ENCODE measurements at places on chromosomes 7 and 10.

DNA sequence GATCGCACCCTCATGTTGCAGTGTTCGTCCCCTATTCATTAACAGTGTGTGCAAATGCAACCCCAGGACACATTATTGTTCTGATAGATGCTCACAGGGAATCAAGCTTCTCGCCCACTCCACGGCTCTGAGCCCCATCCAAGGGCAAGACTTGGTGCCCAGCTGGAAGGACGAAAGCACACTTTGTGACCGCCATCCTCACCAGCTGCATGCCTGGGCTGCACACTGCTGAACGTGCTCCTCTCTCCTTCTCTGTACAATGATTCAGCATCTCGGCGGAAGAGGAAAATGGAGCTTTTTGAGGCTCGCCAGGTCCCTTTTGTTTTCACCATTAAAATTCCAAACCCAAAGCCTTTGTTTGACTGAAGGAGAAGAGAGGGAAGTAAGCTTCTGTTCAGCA, 41.9 kb downstream of the MKI67 start:
- DNase-seq = no peak

DNA sequence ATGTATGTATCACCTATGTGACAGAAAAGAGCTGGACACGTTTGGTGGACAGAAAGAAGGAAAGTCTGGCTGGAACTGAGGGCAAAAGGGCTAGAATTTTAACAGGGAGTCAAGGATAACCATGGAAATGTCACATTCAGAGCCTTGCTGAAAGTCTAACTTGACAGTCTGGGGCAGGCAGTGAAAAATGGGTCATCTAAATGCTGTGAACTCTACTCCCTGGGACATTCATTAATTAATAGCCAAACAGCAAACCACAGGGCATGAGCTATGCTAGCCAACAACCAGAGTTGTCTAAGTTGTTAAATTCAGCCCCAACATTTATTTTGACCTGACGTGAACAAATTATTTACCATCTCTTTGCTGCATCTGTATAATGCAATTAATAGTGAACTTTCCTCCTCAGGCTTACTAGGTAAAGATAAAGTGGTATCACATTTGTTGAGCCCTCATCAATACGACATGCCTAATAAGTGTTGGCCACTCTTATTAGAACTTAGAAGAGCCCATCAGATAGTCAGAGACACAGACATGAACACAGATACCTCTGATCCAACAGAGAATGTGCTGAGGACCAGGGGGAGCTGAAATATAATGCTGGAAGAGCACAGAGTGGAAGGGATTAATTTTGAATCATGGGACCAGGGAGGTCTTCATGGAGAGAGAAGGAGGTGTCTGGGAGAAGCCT, 109.9 kb downstream of the SORCS1 start:
- no peak for DNase-seq

DNA sequence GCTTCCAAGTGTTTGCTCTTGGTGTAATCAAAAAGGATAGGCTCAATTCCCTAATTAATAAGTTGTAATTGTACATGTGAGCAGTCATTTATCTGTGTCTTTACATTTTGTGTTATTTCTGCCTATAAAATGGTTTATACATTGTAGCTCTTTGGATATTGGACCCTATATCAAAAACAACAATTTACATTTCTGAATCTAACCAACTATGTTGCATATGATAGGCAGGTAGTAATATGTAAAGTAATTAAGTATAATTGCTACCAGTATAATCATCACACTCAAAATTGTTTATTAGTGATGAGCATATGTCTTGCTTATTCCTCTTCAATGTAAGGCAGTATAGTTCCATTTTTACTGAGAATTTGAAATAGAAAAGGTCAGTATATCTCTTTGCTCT, 13.8 kb downstream of the AKR1C1 start:
- no peak for DNase-seq

- DNase-seq = no peak
These were observed 13.0 kb downstream of the HNRNPA2B1 start for GRCh38 chr7:26187380-26188205.

DNA sequence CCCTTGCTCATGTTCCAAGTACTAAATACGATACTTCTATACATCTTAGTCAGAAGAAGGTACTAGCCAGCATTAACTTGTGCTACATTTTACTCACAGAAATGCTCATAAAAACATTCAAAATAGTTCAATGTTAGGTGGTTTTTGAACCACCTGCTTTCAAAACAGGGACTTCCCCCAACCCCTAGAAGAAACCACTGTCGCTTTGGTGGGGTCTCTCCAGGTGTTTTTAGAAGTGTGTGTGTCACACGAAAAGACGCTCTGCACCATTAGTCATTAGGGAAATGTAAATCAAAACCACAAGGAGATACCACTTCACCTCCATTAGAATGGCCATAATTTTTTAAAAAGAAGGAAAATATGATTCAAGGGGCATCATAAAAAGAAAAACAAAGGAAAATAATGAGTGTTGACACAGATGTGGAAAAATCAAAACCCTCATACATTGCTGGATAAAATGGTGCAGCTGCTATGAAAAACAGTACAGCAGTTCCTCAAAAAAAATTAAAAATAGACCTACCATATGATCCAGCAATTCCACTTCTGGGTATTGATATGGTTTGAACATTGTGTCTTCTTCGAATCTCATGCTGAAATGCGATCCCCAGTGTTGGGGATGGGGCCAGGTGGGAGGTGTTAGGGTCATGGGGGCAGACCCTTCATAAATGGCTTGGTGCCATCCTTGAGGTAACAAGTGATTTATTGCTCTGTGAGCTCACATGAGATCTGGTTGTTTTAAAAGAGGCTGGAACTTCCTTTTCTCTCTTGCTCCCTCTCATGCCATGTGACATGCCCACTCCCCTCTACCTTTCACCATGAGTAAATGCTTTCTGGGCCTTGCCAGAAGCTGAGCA, 74.2 kb downstream of the MALSU1 start:
- peak; percentile 50 for DNase-seq

GRCh38 chr10:1151076-1152033, 95.2 kb downstream of the WDR37 start:
- DNase-seq = no peak

- DNase-seq = no peak
These were observed 133.2 kb downstream of the GRM8 start for GRCh38 chr7:127119517-127119916.

GRCh38 chr7:108368466-108368865, 87.8 kb downstream of the NRCAM start:
- DNase-seq = no peak

DNA sequence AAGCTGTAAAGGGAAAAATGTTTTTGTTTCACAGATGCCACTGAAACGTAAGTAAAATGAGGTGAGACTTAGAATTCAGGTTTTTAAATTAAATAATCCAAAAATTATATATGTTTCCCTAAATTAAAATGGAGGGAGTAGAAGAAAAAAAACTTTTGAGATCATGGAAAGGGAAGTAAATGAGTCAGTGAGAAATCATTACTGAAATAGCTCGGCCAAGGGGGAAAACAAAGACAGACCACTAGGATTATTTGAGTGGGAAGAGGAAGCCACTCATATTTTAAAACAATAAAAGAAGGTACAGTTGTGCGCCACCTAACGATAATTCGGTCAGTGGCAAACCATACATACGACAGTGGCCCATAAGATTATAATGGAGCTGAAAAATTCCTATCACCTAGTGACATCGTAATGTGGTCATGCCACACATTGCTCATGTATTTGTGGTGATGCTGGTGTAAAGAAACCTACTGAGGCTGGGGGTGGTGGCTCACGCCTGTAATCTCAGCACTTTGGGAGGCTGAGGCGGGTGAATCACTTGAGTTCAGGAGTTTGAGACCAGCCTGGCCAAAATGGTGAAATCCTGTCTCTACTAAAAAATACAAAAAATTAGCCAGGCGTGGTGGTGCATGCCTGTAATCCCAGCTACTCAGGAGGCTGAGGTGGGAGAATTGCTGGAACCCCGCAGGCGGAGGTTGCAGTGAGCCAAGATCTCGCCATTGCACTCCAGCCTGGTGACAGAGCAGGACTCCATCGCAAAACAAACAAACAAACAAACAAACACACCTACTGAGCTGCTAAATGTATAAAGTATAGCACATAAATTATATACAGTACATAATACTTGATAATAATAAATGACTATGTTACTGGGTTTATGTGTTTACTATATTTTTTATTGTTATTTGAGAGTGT, 64.7 kb downstream of the MKX start:
- DNase-seq = no peak

DNA sequence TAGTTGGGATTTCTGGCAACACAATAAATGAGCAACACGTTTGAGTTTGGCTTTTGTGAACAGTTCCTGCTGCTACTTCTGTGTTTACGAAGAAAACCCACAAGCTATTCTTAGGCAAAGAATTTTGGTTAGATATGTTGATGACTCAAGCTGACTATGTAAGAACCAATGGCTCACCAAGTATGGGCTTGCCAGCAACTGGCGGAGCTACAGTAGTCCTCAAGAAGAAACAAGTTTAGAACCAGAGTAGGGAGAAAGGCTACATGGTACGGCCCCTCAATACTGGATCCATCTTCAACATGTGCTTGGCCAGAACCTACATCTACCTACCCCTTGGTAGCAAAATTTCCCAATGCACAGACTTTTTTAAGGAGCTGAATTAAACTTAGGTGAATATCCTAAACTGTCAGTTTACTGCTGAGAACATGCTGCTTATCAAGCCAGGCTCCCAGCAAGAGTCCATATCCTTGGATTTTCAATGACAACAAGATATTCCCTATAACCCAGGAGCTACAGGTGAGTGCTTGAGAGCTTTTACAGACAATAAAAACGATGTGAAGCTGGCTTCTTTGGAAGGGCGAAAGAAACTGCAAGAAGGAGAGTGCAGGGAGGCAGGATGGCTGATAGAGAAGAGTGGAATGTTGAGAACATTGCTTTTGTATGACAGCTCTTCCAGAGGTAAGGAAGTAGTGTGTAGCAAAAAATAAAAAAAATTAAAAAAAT, 74.3 kb upstream of the ASAH2 start:
- DNase-seq = no peak

DNA sequence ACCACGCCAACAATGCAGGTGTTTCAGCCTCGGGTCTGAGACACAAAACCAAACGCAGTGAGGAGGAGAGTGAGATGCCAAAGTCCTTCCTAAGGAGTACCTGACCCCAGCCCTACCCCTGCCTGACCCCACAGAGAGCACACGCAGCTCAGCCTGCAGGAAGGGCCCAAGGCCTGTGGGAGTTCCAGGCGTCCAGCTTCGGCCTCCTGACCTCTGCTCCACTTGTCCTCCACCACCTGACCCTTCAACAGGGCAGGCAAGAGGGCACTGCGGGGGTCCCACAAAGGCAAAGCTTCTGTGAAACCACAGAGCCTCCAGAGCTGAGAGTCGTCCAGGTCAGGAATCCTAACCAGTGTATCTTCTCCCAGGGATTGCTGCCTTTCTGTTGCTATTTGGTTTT, 122.0 kb upstream of the PPP2R2D start:
- no peak for DNase-seq

GRCh38 chr10:28256776-28257175, 46.1 kb downstream of the MPP7 start:
- DNase-seq = no peak

- DNase-seq = no peak
These were observed 38.3 kb upstream of the COBL start for GRCh38 chr7:51354897-51355296.

GRCh38 chr10:6532321-6532720, 47.8 kb downstream of the PRKCQ start:
- DNase-seq = no peak

- no peak for DNase-seq
These were observed 14.4 kb upstream of the GJC3 start for GRCh38 chr7:99943641-99944496.

DNA sequence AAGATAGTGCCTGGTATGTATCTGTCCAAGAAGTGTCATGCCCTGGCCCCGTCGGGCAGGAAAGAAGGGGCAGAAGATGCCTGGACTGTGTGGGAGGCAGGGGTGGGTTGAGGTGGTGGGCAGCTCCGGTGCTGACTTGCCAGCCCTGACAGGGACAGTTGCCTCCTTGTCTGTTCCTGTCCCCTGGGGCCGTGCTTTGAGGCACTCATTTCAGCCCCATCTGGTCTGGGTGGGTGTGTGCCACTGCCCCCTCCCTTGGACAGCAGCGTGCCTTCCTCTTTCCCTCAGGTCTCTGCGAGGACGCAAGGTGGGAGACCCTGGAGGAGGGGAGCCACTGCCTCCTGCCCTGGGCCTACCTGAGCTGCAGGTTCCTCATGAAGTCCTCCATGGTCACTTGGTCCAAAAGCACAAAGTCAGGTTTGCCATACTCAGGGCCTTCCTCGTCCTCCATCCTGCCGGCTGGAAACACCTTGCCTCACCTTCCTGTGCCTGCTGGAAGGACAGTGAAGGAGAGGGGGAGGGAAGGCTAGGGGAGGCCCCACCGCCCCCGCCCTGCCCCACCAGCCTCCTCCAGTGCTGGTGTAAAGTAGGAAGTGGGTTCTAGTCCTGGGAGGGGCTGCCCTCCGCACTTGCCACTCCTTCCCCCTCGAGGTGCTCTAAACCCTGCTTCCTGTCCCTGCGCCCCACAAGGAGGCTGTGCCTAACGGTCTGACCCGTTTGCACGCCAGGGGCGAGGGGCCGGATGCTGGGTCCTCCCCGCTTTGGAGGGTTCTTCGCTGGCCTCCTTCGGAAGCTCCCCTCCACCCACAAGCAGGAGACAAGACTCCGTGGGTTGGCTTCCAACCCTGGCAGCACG, at the start of gene MYO1G:
Gene MYO1G (minus strand): TSS at position 505 of the 856 bp plus-strand sequence. CDS start 54 bp downstream, at position 451.
- peak; percentile 63 for DNase-seq

DNA sequence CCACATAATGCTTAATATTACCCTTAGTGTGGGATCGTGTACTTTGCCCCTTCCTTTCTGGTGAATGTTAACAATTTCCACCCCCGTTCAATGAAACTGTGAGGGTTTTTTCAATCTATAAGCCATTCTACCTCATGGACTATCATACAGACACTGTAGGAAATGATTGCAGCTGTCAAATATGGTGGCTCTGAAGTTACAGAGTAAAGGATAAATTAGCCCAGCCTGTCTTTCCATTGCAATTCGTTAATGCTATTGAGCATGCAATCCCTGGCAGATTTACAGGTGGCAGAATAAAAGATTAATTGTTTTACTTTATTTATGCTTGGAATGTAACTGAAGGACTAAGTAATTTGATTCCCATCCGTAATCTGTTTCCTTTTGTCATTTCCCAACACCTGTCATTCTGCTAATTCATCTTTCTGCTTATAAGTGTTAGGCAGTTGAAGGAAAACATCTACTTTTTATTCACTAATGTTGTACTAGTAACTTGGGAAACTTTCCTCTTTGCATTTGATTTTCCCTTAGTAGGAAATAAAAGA, 1211.6 kb upstream of the LRRN3 start:
- DNase-seq = no peak

DNA sequence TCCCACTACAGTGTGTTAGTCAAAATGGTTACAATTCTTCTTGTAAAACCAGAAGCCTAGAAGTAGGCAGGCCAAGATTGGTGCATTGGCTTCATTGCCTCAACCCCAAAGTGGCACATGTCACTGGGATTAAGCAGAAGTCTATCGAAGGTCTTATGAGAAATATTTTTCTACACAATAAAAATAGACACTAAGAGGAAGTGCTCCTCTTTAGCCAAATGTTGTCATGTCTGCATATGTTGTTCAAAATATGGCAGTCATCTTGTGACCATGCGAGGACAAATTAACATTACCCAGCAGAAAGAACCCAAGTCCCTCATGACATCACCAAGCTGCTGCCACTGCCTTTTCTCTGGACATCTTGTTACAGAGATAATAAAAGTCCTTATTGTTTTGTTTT, 6.3 kb upstream of the NSMCE4A start:
- no peak for DNase-seq

GRCh38 chr7:90595342-90595800, 750 bp upstream of the CDK14 start:
- no peak for DNase-seq

GRCh38 chr7:93949423-93949822, 27.9 kb downstream of the GNG11 start:
- no peak for DNase-seq

- DNase-seq = no peak
These were observed 38.6 kb upstream of the ADD3 start for GRCh38 chr10:109968953-109969759.
